CD4-positive, alpha-beta T cell treated with Interleukin-2 at 100 ng/mL for 4 hours (primary cell): ENCODE measurements at places on chromosomes 7 and 10.
A peak's percentile ranks its signal among the peaks of the same experiment; 100 is the strongest.

GRCh38 chr7:141288626-141289025 lies 214.8 kb downstream of the TMEM178B start:
- no peak for DNase-seq

DNA sequence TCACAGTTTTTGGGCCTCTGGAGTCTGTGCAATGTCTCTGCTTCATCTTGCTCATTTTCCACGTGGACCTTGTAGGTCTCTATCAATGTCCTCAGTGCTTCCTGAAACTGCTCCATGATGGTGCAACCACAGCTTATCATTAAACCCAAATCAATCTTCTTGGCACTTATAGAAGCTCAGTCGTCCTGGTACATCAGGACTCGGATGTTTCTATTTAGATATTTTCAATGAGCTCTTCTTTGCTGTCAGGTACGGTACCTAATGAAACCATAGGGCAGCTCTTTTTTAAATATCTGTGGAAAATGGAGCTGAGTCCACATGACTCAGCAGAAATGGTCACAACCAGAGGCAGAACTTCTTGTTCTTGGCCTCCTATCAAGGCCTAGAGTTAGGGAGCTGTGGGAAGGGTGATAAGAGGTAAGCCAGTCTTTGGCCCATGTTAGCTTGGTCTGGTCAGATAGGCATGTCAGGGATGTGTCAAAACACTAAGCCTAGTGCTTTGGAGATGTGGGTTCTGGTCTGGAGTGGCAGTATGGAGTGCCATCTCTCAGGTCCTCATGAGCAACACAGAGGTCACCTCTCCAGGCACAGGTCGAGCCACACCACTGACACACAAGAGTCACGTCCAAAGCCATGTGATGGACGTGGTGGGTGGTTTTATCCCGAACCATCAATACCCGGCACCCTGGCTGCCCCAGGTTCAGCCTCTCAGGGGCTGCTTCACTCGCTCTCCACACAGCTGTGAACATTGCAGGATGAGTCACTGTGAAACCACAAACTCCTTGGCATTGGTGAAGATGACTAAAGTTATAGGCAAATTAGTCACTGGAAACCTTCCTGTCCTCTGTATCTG lies 87.0 kb downstream of the TBXAS1 start:
- DNase-seq: peak; percentile 69

DNA sequence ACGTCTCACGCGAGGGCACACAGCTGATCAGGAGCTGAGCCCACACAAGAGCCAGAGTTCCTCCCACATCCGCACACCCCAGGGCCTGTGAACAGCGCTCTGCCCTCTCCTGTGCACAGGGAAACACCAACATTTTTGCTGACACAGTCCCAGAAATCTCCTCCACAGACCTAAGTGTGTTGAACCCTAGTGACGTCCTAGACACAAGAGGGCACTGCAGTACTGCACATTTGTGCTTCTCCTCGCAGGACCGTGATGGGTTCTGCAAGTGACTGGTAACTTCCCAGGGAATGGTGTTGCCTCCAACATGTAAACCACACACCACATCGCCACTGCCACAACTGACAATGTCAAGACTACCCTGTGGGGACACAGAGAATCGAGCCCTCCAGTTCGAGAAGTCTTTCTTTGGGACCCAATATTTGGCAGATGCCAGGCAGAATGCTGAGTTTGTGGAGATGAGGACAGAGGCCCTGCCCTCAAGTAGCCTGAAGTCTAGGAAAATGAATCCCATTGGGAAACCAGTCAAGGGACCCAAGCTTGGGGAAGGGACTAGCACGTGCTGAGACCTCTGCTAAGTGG lies 170.3 kb downstream of the PAXIP1 start:
- DNase-seq: no peak

- DNase-seq: no peak
These were observed 65.9 kb downstream of the PRR15 start for GRCh38 chr7:29629507-29629906.

DNA sequence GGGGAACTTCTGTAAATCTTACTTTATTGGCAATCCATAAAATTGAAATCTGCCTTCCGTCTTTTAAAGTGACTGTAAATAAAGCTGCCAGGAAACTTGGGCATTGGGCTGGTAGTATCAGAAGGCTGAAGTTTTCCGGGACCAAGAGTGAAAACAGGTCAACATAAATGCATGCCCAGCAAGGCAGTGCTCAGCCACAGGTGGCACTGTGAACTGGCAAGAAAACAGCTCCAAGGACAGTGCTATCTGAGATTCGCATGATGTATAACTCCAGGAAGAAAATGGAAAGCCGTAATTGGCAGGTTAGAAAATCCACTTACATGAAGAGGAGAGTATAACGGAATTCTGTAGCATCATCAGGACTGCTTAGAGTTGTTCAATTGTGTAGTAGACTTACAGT lies 1.9 kb upstream of the INSYN2A start:
- DNase-seq: no peak

DNA sequence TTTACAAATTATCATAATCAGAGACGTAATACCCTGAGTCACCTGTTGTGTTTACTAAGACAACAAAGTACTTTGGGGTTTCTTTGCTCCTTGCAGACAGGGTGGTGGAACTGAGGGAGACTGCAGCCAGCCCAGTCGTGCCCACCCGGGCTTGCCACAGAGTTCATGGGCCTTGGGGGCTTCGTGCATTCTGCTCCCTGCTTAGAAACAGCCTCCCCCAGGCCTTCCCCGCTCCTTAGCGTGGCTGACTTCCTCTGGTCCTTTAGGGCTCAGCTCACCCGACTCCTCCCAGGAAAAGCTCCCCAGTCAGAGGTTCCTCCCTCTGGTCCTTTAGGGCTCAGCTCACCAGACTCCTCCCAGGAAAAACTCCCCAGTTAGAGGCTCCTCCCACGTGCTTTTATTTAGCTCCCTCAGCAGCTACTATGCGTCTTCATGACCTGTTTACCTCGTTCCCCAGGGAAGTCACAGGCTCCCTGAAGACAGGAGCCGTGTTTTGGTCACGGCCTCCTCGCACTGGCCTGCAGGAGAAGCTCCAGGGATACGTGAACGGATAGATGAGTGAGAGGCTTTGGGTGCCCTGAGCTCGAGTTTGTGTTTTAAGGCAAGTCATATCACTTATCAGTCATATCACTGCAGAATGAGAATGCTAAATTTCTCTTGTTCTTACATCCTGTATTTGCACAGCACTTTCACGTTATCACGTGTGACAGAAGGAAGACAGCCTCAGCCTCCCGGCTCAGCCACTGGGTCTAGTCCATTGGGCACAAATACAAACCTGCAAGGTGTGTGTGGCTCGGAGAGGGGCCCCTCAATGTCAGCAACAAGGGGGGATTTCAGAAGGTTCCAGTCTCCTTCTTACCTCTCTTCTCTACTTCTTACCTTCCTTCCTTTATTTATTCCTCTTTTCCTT lies 52.7 kb upstream of the VIPR2 start:
- DNase-seq: peak; percentile 40

DNA sequence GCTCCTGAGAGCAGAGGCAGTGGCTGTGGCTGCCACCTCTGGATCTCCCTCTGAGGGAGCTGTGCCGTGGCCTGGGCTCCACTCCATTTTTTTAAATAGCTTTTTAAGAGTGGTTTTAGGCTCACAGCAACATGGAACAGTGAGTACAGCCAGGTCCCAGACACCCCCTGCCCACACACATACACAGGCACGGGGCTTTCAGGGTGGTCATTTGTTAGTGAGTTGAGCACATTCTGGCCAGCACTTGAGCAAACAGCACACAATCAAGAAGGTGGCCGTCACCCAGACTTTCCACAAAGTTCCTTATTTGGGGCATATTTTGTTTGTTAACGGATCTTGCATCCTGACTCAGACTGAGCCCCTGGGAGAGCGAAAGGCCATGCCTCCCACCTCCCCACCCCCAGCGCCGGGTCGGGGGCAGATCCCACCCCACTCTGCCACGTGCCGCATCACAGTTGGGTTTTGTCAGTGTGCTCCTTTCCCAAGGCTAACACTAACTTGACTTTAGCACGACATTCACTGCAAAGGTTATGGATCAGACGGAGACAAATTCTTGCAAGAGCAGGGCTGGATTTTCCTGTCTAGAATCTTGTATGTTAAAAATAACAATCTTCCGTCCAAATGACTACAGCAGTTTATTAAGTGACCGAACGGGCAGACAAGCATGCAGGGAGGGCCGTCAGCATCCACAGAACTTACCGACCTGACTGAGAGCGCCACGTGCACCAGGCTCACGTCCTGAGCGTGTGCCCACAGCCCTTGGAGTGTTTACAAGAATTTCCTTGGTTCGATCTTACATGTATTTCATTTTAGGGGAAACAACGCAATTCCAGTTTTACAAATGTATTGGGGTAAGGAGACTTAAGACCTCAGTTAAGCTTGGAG lies 156.5 kb upstream of the NPS start:
- DNase-seq: no peak

GRCh38 chr10:114632869-114633715 lies 25.0 kb downstream of the ABLIM1 start:
- DNase-seq: no peak

DNA sequence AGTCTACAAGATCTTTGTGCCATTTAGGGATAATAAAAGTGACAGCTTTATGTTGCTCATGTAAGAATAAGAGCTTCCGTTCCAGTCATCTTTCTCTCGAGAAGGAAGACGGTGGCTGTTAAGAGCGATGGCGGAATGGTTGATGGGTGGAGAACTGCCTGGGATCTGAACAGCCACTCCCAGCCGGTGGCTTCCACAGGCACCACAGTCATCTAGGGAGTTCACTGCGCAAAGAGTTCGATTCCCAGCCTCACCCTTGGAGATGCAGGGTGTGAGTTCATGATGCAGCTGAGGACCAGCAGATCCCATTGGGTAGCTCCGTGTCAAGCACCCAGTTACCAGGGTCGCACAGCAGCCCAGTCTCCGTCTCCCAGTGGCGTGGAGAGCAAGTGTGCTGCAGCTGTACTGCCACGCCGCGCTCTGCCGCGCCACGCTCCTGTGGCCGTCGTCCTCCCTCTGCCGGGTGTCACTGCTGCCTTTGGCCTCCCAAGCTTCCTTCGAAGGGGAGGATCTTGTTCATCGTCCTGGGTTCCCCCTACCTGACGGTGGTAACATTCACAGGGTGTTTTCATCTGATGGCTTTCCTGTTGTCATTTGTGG lies 7.8 kb downstream of the SUN1 start:
- DNase-seq: no peak

DNA sequence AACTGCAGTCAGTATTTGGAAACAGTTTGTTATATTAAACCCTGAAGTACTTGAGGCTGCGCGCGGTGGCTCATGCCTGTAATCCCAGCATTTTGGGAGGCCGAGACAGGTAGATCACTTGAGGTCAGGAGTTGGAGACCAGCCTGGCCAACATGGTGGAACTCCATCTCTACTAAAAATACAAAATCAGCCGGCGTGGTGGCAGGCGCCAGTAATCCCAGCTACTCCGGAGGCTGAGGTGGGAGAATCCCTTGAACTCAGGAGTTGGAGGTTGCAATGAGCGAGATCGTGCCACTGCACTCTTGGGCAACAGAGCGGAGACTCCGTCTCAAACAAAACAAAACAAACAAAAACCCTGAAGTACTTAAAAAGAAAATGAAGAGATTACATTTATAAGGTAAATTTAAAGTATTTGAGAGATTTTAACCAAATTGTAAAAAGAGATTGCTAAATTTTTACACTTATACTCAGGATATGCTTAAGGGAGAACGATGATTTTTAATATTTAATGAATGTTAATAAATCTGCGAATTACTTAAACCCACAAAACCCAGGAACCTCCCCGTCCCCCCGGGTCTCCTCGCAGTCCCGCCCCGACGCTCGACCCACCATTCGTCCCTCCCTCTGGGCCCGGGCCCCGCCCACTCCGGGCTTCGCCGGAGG lies 425 bp upstream of the MTG1 start:
- DNase-seq: no peak

- DNase-seq: no peak
These were observed 3.7 kb downstream of the SAMD8 start for GRCh38 chr10:75115137-75115536.

DNA sequence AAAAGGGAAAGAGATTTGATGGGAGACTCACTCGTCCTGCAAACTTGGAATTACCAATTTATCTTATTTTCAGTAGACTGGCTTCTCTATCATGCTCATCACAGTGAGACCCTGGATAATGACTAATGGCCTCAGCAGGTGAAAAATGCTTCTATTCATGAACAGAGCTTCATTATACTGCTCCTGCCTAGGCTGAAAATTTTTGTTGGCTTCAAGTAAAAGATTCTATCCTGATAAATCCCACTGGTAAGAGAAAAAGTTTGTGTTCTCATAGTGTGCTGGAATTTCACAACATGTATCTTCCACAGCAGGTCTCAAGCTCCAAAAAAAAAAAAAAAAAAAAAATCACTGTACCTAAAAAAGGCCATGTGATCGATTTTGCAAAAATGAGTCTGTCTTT lies 329.3 kb upstream of the FZD8 start:
- DNase-seq: no peak

- DNase-seq: no peak
These were observed 48.6 kb downstream of the CLEC2L start for GRCh38 chr7:139572071-139572470.

DNA sequence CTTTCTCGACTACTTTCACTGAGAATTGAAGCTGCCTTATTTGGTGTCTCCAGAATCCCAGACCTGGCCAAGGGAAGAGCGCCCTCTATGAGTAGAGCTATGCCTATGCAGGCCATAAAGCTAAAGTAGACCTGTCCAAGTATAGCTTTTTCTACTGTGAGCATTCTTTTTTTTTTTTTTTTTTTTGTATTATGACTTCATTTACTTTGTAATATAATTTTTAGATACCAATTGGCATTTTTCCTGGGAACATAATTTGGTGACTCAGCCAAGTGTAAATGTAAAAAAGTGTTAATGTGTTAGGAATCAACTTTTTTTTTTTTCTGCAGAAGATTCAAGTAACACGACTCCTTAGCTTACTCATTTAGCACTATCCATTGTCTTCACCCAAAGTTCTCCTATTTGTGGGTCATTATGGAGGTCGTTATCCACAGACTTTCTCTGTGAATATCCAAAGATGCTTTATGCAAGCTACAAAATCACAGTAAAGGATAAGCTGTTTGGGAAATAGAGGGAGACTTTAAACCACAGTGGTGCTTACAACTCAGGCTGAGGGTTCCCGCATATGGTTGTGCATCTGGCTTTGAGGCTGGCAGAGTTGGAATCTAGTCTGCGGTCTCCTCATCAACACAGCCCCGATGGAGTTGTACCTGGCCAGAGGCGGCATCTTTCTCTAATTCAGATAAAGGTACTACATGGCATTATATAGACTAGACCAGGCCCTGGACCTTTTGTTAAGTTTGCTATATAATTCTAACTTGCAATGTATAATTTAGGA lies 1040.2 kb upstream of the SORCS1 start:
- DNase-seq: no peak

DNA sequence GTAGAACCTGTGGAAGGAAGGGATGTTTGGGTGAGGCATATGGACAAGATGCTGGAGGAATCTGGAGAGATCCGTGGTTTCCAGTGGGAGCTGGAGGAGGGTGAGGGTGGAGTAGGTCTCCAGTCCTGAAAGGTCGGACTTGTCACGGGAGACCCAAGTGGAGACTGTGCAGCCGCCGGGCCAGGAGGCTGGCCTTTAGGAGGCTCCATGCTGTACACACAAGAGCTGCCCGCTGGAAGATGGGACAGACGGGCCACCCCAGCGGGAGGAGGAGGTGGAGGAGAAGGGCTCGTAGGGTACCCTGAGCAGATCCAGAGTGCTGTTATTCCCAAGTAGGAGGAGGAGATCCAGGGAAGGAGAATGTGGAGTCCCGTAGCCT lies 106.7 kb downstream of the NKX6-2 start:
- DNase-seq: no peak

GRCh38 chr7:157817433-157817832 lies 480.6 kb downstream of the DNAJB6 start:
- no peak for DNase-seq

GRCh38 chr7:94486216-94486615 lies 23.4 kb upstream of the CASD1 start:
- DNase-seq: no peak

GRCh38 chr10:8072211-8072610 lies 17.7 kb downstream of the GATA3 start:
- DNase-seq: no peak
